Stimulated activated CD4-positive, alpha-beta T cell treated with anti-CD3 and anti-CD28 coated beads, Interleukin-4, amount 100 ng/mL, for 4 hours (primary cell): ENCODE measurements at places on chromosomes 6 and 20.

DNA sequence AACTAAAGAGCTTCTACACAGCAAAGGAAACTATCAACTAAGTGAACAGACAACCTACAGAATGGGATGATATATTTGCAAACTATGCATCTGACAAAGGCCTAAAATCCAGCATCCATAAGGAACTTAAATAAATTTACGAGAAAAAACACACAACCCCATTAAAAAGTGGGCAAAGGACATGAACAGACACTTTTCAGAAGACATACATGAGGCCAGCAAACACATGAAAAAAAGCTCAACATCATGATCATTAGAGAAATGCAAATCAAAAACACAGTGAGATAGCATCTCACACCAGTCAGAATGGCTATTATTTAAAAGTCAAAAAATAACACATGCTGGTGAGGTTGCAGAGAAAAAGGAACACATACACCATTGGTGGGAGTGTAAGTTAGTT, 24.5 kb downstream of the AGPAT4 start:
- no peak for DNase-seq

DNA sequence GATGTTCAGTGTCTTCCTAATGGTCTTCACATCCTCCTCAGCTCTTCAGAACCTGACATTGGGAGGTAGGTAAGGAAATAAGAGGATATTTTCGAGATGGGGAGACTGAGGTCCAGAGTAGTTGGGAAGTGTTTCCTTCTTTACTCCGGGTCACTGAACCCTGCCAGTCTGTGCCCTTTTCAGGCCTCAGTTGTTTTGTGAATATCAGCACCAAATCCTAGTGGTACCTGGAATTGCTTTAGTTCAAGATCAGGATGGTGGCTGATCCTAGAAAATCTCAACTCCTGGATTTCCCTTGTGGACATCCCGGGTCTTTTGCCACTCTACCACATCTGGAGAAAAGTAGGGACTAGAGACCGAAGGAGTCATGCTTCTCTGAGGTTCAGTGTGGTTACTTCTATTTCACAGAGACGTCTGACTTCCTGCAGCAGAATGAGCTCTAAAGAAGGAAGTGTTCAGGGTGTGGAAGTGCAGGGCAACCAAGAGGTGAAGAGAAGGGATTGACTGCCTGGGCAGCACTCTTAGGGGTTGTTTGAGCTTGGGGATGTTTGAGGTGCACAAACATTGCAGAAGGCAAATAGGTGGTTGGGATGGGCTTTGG, 995 bp downstream of the STK4 start:
- peak; percentile 22 for DNase-seq

GRCh38 chr6:52538252-52538900, 38.5 kb downstream of the TRAM2 start:
- DNase-seq: no peak

GRCh38 chr6:93418408-93419303, 703 bp downstream of the EPHA7 start:
- DNase-seq: no peak
